ENCODE measurements at places on chromosomes 16 and 17.

DNA sequence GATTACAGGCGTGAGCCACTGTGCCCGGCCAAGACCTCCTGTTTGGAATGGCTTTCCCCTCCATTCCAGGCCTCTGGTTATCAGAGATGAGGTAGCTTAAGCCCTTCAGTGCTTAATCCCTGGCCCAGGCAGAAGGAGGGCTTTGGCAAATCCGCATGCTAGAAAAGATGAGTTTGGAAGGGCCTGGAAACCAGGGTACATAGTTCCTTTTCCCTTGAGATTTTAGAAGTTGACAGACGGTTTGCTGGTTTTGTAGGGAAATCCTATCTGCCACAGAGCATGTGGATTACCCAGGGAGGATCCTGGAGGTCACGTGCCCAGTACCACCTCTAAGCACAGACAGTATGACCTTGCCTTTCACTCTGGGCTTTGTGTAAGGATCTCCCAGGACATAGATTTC, 114.7 kb upstream of the CACNG3 start:
- no peak for DNase-seq

DNA sequence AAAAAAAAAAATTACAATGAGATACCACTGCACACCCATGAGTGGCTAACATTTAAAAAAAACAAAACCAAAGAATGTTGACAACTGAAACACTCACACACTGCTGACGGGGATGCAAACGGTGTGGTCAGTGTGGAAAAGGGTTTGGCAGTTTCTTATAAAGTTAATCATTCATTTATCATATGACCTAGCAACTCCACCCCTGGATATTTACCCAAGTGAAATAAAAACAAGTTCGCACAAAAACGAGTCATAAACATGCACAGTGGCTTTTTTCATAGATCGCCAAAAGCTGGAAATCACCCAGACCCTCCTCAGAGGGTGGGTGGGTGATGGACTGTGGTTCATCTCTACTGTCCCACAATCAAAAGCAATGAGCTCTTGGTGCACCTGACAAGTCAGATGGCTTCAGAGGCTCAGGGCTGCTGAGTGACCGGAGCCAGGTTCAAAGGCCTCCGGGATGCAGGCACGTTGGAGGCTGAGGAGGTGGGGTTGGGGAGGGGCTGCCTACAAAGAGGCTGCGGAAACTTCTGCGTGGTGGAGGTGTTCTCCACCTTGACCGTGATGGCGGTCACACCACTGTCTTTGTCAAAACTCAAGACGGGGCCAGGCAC, 14.2 kb downstream of the RAB40B start:
- no peak for DNase-seq

- no peak for DNase-seq
Observed at GRCh38 chr16:1871974-1872635, at the start of gene MEIOB. MEIOB (minus strand) TSS chr16:1872164; CDS start chr16:1868175, 3,989 bp downstream.

DNA sequence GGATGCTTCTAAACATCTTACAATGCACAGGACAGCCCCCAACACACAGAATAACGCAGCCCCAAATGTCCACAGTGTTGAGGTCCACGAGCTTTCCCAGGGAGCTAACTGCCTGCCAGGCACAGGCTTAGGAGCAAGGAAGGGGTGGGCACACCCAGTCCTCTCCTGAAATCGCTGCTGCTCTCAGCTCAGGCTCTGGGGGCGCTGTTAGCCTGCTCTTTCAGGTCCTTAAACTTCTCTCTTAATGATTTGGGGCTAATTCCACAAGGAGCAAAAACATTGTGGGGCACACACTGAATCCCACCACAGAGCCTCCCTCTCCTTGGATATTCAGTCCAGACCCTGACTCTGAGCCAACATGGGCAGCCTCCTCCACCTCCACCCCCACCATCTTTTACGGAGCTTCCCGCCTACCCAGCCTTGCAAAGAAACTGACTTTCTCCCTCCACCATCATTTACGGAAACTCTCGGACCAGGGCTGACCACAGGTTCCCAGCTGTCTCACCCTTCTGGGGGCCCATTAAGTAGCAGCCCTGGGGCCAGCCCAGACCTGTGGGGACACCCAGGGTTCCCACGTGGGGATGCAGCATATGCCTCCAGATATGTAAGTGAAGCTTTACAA, 1.1 kb downstream of the CD300H start:
- DNase-seq = no peak

DNA sequence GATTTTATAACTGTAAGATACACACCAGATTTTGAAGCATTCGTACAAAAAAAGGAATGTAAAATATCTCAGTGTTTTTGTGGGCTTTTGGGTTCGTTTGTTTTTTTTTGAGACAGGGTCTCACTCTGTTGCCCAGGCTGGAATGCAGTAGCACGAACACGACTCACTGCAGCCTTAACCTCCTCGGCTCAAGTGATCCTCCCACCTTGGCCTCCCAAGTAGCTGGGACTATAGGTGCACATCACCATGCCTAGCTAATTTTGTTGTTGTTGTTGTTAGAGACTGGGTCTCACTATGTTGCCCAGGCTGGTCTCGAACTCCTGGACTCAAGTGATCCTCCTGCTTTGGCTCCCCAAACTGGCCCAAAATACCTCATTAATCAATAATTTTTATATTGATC, 15.9 kb downstream of the STAT5B start:
- no peak for DNase-seq

GRCh38 chr16:6926762-6927161, 405.9 kb upstream of the RBFOX1 start:
- DNase-seq = no peak

Measured in renal pelvis (tissue), 12 donors.